ENCODE measurements at places on chromosomes 16 and 17.

- DNase-seq, result peak; percentile 87
Observed at GRCh38 chr17:17579691-17580090, 11.8 kb downstream of the PEMT start.

GRCh38 chr16:84513123-84513522 is 8.7 kb upstream of the MEAK7 start:
- DNase-seq, result no peak

GRCh38 chr16:85643631-85644030 is 30.5 kb downstream of the GSE1 start:
- DNase-seq, result no peak

DNA sequence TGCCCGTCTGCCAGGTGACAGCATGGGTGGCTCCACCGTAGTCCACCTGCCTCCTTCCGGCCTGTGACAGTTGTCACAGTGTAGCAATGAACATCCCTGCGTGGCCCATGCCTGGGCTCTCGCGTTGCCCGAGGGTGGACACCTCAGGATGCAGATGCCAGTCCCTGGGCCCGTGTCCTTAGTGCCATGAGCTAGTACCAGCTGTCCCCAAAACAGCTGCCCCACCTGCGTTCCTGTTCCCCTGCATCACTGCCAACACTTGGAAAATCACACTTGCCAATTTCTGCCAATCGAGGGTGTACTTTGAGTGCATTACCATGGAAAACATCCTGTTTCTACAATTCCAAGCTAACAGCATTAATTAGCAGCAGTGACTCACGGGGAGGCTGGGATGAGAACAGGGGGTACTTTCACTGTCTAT is 9.0 kb upstream of the C16orf95 start:
- no peak for DNase-seq

DNA sequence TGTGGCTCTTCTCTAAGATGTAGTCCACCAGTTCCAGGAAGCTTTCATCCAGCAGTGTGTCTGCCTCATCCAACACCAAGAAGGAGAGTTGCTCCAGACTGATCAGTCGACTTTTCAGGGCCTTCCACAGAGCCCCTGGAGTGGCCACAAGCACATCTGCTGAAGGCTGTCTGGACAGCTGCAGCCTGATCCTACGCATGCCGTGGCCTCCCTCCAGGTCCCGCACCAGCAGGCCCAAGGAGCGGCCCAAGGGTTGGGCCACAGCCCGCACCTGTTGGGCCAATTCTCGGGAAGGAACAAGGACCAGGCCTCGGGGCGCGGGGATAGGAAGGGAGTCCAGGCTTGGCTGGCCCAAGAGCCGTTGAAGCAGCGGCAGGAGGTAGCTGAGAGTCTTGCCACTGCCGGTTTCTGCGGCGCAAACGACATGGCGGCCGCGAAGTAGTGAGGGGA is 729 bp downstream of the DDX28 start:
- DNase-seq, result no peak

GRCh38 chr16:75203667-75204409 is 3.1 kb downstream of the CTRB2 start:
- no peak for DNase-seq

DNA sequence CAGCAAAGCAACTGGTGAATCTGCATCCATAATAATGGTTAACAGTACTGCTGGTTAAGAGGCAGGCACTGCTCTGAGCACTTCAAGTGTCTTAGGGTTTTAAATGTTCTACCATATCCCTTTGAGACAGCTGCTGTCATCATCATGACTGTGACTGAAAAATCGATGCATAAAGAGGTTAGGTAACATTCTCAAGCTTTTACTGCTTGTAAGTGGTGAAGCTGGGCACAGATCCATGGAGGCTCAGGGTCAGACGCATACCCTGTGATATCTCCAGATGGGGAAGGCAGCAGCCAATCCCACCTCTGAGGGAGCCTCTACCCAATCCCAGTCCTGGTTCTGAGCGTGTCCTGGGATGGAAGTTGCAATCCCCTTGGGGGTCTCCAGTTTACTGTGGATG is 57.6 kb upstream of the SOX9 start:
- DNase-seq, result no peak

DNA sequence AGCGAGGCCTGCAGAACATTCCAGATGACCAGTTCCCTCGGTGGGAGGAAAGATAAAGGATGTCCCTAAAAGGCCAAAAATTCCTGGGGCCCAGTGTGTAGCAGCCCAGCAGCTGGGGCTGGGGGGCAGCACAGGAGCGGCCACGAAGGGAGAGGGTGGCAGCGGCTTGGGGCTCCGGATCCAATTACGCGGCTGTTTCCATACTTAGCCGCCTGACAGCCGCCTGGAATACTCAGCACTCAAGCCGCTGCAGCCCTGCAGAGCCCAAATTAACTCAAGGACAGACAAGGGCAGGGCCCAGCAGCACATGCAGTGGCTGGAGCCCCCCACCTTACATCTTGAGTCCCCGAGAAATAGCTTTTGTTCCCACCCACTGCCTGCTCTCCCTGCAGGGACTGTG is 1.3 kb downstream of the SRL start:
- DNase-seq, result no peak

- DNase-seq, result no peak
Observed at GRCh38 chr16:12267491-12267890, 291.0 kb downstream of the SNX29 start.

- peak; percentile 20 for DNase-seq
Observed at GRCh38 chr17:52106638-52107261, 51.8 kb downstream of the CA10 start.

GRCh38 chr16:54325616-54326265 is 39.2 kb upstream of the IRX3 start:
- no peak for DNase-seq

DNA sequence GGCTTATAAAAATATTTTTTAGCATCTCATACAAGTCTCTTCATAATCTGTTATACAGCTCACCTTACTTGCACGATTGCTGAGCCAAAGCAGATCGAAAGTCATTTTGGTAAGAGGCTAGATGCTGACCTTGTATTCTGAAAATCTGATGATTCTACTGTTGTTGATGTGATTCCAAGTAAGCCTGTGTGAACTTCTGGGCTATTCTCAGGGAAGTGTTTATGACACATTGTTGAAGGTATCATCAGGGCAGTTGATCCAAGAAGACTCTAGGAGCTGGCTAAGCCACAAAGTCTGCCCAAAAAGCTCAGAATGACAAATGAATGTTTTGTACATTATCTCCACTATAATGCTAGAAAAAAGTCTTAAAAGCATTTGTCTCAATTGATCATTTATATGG is 16.0 kb downstream of the OMG start:
- DNase-seq, result no peak

GRCh38 chr16:62816971-62817519 is 780.8 kb upstream of the CDH8 start:
- DNase-seq, result peak; percentile 8

DNA sequence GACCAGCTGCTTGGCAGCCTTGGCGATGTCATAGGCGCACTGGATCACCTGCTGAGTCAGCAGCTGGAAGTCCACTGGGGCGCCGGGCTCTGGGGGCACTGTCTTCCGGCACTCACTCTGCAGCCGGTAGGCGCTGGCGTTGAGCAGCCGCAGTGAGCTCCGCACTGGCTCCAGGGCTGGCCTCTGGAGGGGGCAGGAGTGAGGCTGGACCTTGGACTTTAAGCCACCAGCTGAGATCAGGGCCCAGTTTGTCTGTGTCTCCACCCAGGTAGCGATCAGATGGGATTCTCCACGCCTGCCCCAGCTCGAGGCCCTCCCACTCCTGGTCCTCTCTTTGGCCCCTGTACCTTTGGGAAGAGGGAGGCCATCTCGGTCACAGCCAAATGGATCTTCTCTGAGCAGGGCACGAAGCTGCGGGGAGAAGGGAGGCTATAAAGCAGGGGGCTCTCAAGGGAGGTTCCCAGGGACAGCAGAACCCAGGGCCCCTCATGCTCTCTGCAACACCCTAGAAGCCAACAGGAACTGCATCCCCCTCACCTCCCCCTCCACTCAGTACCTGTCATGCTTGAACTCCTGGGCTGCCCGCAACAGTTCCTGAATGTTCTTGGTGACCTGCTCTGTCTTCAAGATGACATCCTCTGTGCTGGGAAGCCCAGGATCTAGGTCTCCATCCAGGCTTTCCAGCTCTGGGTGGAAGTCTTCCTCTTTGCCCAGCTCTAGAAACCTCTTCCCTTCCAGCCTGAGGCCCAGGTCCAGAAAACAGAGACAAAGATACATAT is 6.4 kb downstream of the TP53I13 start:
- DNase-seq, result no peak

DNA sequence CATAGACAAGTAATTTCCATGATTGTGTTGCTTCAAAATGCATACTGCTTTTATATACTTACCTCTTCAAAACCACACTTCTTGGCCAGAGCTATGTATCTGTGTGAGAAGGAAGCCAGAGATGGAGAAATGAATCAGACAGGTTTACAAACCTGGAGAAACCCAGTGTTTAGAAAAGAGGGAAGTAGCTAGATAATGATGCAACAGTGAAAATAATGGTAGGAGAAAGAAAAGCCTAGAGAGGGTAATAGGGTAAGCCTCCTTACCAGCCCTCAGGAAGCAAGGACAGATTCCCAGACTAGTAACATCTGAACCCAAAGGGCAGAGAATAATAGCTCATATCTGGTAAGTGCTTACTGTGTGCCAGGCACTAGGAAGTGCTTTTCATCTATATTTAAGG is 250.3 kb upstream of the CDH11 start:
- no peak for DNase-seq

- DNase-seq, result no peak
Observed at GRCh38 chr17:73359352-73359751, 47.6 kb upstream of the CDC42EP4 start.

DNA sequence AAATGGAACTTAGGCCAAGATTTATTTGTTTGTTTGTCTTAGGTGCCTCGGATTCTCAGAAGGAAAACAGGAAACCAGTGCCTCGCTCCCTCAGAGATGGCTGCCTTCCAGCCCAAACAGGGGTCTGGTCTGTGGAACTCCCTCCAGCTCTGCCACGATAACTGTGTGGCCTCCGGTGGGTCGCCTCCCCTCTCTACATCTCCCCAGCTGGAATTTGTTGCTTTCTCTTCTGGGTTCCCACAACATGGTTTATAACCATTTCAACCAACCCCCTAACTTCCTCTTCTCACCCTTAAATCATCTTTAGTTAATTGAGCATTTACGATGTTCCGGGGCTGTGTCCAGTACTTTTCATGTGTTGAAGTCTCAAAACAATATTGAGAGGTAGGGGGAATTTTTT is 30.9 kb upstream of the PLLP start:
- DNase-seq, result no peak

DNA sequence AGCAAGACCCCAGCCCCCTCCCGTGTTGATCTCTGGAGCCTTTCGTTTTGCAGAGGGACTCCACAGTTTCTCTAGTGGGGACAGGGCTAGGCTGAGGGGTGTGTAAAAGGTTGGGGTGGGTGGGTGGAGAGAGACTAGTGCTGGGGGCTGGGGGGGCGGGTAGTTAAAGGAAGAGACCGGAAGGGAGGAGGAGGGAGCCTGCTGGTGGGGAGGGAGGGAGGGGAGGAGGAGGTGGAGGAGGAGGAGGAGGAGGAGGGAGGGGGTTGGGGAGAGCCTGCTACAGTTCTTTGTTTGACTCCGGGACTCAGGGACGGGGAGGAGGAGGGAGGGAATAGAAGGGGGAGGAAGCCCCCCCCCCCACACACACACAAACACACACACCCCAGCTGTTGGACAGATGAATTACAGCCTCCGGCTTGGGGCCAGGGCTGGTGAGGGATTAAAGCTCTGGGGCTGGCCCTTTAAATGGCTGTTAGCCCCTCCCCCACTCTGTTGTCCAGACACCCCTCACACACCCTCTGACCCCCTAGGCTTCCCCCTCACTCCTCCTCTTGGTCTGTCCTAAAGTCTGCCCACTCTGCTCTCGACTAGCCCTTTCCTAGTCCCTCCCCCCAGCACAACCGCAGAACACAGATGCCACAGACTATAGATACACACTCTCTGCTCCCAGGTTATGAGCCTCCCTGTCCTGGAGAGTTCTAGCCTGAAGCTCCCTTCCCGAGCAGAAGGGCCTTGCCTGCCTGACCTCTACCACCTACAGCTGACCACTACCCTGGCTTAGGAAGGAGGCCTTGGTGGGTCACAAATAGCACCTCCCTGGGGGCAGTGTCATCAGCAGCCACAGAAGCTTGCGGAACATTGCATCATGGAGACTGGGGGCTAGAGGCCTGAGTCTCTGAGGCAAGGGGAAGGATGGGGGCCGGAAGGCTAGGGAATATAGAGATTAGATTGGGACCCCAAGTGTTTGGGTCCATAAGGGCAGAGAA is 4.4 kb downstream of the KDM6B start:
- DNase-seq, result peak; percentile 40

GRCh38 chr16:53089434-53090285 is 34.9 kb downstream of the CHD9 start:
- no peak for DNase-seq

GRCh38 chr16:869823-870641 is 69.5 kb upstream of the GNG13 start:
- DNase-seq, result no peak

GRCh38 chr16:5235119-5235518 is 137.5 kb upstream of the EEF2KMT start:
- no peak for DNase-seq

GRCh38 chr16:79337906-79338305 is 262.6 kb downstream of the MAF start:
- DNase-seq, result no peak

- no peak for DNase-seq
Observed at GRCh38 chr17:75411328-75412067, 6.0 kb upstream of the GRB2 start.

- DNase-seq, result no peak
Observed at GRCh38 chr17:74220946-74221818, 7.8 kb downstream of the TTYH2 start.

DNA sequence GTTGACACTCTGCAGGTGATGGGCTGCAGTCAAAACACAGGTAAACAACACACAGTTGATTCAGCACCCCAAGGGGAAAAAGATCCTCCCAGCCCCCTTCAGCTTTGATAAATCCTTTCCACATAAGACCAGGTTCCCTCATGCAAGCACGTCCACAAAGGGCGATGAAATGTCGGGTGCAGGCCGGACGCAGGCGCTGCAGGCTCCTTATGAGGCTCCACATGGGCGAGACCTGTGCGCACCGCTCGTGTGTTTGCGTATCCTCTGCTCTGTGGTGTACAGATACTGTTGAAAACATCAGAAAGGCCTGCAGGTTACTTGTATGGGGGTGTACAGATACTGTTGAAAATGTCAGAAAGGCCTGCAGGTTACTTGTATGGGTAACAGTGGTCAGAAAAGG is 14.4 kb upstream of the ZNF750 start:
- no peak for DNase-seq

- peak; percentile 28 for DNase-seq
Observed at GRCh38 chr17:45705123-45706009, 78.8 kb upstream of the CRHR1 start.

DNA sequence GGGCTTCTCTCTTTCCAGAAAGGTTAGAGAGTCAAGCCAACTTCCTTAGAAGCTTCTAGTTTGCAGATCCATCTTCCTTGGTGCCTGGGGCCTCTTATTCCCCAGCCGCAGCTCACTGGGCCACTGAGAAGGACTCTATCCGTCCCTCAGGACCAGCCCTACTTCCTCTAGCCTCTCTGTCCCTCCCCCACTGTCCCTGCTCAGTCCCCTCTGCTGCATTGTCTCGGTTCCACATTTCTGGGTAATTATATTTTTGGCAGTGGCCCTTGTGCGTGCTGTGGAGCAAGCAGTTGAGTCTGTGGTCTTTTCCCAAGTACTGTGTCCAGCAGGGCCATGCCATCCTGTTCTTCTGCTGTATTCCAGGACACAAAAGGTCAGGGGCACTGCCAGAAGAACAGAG is 17.8 kb downstream of the IRX3 start:
- DNase-seq, result no peak

GRCh38 chr17:48632579-48633265 is 6.6 kb upstream of the HOXB9 start:
- no peak for DNase-seq

GRCh38 chr17:79003661-79004411 is 5.7 kb downstream of the CANT1 start:
- DNase-seq, result no peak

GRCh38 chr17:279776-280175 is 72.8 kb downstream of the RPH3AL start:
- no peak for DNase-seq

All from SHP77 treated with DMSO at 0.1 percent for 48 hours (cell line).